NCI-H446 (cell line): ENCODE measurements at places on chromosomes 5 and 9.

GRCh38 chr5:179438461-179438860 lies 93.2 kb upstream of the ADAMTS2 start:
- no peak for DNase-seq

DNA sequence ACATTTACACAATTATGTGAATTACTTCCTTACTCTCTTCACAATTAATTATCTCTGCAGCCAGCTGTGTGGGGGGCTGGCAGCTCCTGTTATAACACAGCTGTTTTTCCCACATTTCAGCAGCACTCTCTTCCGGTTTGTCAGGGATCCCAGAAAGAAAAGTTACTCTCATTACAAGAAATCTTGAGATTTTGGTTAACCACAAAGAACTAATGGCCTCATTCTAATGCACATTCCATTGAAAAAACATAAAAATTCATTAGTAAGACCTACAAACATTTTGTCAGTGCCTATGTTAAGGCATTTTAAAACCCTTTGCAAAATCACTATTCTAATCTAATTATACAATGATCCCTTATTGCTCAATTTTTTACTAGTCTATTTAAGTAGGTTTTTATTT lies 64.1 kb downstream of the PDE4D start:
- DNase-seq, result no peak

DNA sequence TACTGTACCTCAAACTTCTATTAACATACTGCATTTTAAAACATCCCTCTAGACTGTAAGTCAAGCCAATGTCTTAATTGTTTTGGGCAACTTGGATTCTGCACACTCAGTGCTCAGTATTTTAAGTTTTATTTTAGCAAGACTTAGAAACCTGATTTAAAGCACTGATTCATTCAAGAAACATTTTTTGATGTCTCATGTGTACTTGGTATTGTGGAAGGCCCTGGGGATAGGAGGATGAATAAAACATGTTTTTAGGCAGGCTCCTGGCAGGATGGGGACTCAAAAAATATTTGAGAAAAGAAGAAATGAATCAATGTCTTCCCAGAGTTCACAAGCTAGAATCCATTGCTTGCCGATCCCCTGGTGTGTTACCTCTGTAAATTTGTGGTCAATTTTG lies 334.0 kb upstream of the PUM3 start:
- DNase-seq, result no peak

DNA sequence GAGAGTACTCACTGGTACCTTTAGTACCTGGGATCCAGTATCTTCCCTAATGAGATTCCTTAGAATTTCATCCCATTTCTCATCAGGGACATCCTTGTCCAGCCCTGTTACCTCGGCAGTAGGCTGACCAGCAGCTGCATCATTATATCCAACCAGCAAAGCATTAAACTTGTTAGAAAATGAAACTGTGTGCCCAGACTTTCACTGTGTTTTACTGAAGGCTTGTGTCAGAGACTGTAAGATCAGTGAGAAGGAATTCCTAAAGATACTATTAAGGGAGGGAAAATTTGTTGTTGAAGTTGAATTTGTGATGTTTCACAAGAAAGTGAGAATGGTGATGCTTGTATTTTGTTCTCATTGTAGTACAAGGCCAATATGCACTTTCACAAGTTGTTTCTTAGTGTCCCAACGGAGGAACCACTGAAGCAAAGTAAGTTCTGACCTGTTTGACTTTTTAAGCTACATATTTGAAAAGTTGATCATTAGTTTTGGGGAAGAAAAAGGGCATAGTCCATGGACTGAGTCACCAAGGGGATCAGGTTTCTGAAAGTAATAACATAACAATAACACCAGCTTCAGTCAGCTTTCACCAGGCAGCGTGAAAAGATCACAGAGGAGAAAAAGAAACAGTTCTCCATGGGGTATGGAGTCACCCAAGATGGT lies 48.8 kb downstream of the GRAMD2B start:
- DNase-seq, result no peak

GRCh38 chr9:97440160-97440559 lies 28.3 kb downstream of the TDRD7 start:
- DNase-seq, result no peak

- DNase-seq, result no peak
Observed at GRCh38 chr5:89081360-89081759, 198.4 kb upstream of the MEF2C start.

DNA sequence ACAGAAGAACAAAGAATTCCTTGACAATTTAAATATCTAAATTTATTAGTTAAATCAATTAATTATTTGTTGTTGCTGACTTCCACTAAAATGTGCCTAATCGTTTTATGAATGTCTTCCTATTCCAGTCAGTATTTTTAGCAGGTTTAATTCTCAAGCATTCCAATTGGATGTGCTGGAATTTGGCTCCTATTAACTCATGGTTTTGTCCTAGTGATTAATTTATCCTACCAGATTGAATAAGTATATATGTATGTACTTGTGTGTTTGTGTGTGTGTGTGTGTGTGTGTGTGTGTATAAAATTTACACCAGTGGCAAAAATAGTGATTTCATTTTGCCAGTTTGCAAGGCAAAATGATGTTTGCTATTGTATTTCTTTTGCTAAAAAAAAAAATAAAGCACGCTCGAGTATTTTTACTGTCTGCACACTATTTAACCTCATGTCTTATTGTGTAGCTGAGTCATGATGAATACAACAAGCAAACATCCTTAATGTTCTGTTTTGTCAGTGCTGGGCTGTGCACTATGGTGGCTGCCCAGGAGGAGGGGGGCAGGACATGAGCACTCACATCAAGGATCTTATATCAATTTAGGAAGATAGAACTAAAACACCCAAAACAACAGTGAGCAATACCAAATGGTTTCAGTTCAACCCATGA lies 375.5 kb downstream of the PDE4D start:
- no peak for DNase-seq

DNA sequence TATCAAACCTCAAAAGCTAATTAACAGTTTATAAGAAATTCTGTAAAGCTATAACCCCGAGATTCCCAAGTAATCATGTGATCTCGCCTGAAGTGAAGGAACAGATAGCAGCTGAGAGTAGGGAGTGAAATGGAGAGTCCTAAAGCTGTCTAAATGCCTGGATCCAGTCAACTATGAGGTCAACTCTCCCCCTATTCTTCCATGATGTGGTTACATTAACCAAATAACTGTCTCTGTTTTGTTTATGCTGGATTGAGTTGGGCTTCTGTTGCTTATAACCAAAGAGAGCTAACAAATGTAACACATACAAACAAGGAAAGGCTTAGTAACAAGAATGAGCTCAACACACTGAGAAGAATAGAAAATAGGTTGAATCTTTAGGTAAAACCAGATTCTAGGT lies 41.6 kb downstream of the GKAP1 start:
- no peak for DNase-seq

DNA sequence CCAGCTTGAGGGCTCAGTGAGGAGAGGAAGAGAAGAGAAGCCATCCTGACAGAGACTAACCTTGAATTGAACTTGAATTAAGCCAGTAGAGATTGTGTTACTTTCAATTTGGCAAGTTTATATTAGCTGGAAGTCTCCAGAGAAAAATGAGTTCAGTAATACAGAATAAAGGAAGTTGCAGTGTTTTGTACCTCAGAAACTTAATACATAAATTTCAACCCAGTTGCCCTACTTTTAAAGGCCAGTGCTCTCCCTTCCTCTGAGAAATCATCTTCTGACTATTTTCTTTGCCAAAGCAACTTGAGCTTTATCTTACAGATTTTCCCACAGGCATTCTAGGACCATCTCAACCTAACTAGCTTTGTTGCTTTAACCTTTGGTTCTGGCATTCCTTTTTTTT lies 231.0 kb upstream of the GAS1 start:
- DNase-seq, result no peak
